Posterior cingulate gyrus (tissue), 11 donors: ENCODE measurements at places on chromosomes 1 and 21.

DNA sequence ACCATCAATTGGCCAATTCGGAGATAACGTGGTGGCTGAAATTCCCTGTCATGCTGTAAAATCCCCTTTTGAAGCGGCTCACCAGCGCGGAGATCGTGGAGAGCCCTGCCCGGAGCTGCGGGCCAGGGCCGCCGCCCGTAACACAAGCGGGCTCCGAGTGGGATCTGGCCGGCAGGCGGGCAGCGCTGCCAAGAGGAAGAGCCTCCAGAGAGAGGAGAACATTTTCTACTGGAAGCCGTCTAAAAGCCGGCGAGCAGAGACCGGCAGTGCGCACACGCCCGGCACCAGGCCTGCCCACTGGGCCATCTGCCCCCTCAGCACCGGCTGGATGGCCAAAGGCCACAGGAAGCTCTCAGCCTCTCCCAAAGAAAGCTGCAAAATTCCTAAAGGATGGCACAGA is 15.5 kb downstream of the SSBP3 start:
- DNase-seq, result no peak

- no peak for DNase-seq
These were observed 12.5 kb downstream of the CDC7 start for GRCh38 chr1:91513160-91513559.

DNA sequence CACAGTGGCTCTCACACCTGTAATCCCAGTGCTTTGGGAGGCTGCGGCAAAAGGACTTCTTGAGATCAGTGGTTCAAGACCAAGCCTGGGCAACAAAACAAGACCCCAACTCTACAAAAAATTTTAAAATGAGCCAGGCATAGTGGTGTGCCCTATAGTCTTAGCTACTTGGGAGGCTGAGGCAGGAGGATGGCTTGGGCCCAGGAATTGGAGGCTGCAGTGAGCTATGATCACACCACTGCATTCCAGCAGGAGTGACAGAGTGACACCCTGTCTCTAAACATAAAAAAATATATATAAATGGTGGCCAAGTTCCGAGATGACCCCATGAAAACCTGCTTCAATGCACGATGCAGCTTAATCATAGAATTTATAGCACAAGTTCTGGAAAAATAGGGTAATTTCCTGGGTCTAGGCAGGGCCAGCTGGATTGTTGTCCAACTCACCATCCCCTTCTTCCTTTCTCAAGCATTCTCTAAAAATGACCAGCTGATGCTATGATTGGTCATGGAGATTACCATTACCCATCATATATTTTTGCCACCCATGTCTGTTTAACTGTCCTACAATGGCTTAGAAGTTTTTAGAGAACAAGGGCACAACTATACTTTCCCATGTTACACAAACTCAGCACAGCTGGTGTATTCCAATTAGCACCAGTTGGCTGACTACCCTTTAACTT is 5.3 kb upstream of the GNPAT start:
- DNase-seq, result no peak

DNA sequence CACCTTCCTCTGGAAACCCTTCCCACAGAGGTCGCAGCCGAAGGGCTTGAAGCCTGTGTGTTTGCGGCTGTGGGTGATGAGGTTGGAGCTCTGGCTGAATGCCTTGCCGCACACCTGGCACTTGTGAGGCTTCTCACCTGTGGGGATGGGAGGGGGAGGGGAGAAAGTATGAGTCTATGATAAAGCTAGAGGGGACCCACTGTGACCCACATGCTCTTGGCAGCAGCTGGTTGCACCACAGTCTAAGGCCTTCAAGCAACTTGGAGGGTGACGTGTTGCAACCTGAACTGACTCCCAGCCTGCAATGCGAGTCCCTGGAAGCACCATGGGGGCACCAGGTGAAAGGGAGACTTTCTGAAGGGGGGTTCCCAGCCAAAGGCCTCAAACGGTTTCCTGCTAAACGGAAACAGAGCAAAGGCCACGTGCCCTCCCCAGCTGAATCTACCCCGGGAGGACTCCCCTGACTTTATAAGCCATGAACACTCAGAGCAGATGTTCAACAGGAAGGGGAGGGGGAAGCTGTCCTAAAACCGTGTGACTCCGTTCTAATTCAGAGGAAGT is 10.6 kb downstream of the GFI1 start:
- no peak for DNase-seq

DNA sequence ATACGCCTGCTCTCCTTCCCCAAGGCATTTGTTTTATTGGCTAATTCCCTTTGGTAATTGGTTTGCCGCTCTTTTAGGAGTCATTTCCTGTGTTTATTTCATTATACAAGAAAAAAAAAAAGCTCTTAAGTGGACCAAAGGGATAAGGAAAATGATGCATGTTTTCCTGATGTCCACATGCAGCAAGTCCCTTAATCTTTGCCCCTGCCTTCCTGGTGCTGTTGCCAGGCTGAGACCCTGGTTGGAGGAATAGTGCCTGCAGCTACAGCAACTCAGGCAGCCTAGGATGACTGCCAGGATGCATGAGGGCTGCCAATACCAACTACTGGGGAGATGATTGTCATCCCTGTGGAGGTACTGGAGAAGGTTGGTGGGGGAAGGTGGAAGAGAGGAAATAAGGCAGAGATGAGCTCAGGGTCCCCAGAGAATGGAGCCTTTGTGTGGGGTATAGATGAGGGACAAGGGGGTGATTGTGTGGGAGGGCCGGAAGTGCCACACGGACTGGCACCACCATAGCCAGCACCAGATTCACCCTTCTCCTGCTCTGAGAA is 6.1 kb upstream of the GATAD2B start:
- DNase-seq, result peak; percentile 65

- no peak for DNase-seq
These were observed 135.1 kb downstream of the RRAGC start for GRCh38 chr1:38724160-38725131.

- no peak for DNase-seq
These were observed 51.1 kb upstream of the GRIK3 start for GRCh38 chr1:37085393-37085792.

GRCh38 chr1:84164567-84165021 is 20.5 kb downstream of the PRKACB start:
- DNase-seq, result no peak

DNA sequence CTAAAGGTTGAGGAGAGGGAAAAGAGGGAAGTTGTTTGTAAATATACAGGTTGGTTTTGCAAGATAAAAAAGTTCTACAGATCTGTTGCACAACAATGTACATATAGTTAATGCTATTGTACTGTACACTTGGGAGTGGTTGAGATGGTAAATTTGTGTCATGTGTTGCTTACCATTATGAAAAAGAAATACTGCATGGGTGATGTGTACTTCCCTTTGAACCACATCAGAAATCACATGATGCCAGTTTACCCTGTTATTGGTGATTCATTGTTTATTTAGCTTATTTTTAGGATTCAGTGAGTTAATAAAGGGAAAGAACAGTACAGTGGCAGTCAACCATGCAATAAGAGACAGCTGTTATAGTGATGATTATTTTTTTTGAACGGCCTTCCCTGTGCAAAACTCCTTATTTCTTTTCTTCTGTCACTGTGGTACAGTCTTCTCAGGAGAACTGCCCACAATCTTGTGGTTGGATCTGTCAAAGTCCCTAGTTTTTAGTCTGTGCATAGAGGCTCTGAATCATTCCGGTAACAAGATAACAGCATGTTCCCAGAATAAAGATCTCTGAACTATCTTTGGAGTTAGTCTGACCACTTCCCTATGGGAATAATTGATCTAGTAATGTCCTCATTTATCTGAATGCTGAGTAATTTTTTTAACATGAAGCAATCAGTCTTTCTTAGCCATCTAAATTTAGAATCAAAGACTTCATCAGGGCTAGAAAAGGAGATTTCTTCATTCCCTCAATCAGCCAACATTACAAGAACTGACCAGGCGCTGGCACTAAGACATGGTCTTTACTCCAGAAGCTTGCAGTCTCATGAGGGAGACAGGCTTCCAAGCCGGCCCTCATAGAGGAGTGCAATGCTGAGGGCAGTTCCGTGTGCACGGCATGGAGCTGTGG is 84.2 kb downstream of the SH3GLB1 start:
- DNase-seq, result no peak

- DNase-seq, result no peak
These were observed 607.9 kb upstream of the TMPRSS15 start for GRCh38 chr21:19011451-19011850.

GRCh38 chr1:65055747-65056146 is 89.4 kb upstream of the JAK1 start:
- DNase-seq, result no peak

DNA sequence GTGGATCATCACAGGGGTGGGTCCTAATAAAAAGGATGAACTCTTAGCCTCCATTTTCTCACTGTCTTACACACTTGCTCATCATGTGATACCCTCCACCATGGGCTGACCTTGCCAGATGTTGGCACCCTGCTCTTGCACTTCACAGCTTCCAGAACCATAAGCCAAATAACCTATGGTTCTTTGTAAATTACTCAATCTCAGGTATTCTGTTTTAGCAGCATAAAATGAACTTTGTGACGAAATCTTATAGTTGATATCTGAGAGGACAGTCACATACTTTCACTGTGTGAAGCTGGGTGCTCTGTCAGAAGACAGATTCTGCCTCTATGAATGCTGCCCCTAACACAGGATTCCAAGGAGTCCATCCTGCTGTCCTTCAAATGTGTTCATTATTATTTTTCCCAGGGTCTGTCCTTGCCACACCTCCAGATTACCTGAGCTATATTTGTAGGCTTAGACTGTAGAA is 13.8 kb downstream of the DUSP10 start:
- DNase-seq, result no peak

GRCh38 chr1:38746941-38747600 is 112.5 kb downstream of the RRAGC start:
- no peak for DNase-seq

GRCh38 chr1:111145542-111145941 is 5.5 kb downstream of the CEPT1 start:
- no peak for DNase-seq

DNA sequence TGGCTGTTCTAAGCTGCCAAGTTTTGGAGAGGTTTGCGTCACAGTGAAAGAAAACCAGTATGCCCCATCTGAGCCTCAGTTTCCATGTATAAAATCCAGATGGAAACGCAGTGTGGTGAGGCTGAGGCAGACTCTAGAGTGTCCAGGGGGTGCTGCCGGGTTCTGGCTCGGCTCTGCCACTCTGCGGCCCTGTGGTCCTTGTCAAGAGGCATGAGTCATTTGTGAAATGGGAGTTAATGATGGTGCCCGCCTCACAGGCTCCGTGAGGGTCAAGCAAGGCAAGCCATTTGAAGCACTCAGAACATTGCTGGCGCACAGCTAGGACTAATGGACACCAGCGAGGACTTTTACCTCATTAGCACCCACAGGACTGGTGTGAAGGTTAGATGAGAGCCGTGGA is 214.3 kb downstream of the PTPRU start:
- no peak for DNase-seq

DNA sequence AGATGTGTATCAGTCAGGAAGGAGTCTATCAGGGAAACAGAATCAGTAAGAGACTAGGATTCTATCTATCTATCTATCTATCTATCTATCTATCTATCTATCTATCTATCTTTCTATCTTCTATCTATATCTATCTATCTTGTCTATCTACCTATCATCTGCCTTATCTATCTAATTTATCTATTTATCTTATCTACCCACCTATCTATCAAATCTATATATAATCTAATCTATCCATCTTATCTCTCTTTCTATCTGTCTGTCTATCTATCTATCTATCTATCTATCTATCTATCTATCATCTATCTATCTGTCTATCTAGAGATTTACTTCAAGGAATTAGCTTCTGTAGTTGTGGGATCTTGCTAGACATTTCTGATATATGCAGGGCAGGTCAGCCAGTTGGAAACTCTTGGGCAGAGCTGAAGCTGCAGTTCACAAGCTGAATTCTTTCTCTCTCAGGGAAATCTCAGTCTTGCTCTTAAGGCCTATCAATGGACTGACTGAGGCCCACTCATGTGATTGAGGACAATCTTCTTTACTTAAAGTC is 140.2 kb upstream of the JUN start:
- no peak for DNase-seq

GRCh38 chr1:182555493-182555892 is 33.6 kb downstream of the RNASEL start:
- DNase-seq, result no peak

DNA sequence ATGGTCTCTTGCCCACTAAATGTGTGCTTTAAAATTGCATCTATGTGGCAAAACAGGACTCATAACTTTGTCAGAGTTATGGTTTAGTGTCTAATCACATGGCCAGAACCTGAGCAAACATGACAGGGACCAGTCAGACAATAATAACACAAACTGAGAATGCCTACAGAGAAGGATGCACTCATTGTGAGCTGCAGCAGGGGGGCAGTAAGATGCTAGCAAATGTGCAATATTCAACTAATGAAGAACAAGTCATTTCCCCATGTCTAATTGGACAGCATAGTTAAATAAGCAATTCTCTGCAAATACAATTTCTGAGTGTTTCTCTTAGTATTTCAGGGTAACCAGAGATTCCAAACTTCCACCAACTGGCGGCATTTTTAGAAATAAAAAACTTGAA is 30.8 kb downstream of the SPAG17 start:
- no peak for DNase-seq

DNA sequence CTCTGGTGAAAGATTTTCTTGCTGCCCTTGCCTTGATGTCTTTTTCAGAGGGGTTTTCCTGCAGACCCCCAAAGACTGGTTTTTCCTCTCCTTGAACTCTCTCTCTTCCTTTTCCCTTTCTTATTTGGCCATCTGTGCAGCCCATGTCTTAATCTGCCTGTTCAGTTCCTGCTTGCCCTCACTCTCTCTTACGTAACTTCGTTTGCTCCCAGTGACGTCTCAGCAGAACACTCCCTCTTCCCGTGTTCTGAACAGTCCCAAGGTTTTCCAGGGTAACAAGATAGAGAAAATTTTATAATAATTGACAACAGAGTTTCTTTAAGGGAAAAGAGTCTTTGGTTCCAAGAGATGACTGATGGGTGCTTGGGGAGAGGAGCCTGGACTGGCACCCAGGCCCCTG is 109.1 kb upstream of the LMO4 start:
- DNase-seq, result no peak

- no peak for DNase-seq
These were observed 41.7 kb downstream of the LRP8 start for GRCh38 chr1:53285969-53286760.

- no peak for DNase-seq
These were observed 383.8 kb upstream of the VAMP3 start for GRCh38 chr1:7387053-7387927.

- no peak for DNase-seq
These were observed 67.9 kb upstream of the ARID1A start for GRCh38 chr1:26627954-26628353.

DNA sequence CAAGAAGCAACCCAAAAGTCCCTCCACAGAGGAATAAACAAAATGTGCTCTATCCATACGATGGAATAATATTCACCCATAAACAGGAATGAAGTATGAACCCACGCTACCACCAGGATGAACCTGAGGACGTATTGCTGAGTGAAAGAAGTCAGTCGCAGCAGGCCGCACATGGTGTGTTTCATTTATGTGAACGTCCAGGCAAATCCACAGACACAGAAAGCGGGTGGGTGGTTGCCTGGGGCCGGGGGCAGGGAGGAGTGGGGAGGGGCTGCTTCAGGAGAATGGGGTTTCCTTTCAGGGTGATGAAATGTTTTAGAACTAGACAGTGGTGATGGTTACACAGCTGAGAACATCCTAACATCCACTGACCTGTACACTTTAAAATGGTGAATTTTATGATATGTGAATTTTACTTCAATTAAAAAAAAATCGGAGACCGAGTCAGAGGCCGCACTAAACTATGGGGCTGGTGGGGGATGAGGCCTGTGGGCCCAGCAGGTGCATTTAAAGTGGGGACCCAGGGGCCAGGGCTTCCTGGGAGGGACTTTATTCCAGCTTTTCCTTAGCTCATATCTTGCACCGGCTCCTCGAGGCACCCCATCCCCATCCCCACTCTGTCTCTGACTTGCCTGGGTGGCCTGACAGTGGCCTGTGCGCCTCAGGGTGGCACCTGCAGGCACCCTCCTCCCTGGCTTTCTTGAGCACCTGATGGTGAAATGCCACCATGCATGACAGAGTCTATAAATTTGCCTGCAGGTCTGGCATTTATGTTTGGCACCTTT is 392.6 kb upstream of the VAMP3 start:
- DNase-seq, result no peak
